ENCODE measurements at places on chromosomes 7 and 10.

GRCh38 chr10:71712572-71713134 lies 6.9 kb downstream of the C10orf105 start:
- no peak for DNase-seq

DNA sequence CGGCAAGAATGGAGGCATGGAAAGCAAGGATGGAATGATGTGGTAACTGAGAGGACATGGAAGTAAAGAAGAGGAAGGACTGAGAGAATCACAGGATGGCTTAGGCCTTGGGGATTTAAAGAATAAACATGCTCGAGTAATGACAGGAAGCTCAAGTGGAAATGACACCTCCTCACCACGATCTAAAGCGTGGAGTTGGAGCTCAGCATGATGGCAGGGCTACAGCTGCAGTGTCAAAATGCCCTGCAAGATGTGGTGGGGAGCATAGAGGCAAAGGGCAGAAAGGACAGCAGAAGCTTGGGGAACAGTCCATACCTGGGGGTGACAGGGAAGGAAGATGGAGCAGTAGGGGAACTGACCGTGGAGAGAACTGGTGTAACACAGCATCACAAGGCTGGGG lies 229.5 kb upstream of the PLXNA4 start:
- no peak for DNase-seq

GRCh38 chr10:78899098-78899754 lies 169.5 kb upstream of the ZMIZ1 start:
- DNase-seq: no peak

GRCh38 chr7:134024739-134025138 lies 102.4 kb upstream of the LRGUK start:
- DNase-seq: no peak

DNA sequence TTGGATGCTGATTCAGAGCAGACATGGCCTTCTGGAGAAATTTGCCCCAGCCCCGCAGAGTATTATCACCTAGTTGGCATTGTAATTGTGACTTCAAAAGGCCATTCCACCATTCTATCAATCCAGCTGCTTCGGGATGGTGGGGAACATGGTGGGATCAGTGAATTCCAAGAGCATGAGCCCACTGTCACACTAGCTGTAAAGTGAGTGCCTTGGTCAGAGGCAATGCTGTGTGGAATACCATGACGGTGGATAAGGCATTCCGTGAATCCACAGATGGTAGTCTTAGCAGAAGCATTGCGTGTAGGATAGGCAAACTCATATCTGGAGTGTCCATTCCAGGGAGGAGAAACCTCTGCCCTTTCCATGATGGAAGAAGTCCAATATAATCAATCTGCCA lies 13.3 kb upstream of the TMEM248 start:
- DNase-seq: no peak

DNA sequence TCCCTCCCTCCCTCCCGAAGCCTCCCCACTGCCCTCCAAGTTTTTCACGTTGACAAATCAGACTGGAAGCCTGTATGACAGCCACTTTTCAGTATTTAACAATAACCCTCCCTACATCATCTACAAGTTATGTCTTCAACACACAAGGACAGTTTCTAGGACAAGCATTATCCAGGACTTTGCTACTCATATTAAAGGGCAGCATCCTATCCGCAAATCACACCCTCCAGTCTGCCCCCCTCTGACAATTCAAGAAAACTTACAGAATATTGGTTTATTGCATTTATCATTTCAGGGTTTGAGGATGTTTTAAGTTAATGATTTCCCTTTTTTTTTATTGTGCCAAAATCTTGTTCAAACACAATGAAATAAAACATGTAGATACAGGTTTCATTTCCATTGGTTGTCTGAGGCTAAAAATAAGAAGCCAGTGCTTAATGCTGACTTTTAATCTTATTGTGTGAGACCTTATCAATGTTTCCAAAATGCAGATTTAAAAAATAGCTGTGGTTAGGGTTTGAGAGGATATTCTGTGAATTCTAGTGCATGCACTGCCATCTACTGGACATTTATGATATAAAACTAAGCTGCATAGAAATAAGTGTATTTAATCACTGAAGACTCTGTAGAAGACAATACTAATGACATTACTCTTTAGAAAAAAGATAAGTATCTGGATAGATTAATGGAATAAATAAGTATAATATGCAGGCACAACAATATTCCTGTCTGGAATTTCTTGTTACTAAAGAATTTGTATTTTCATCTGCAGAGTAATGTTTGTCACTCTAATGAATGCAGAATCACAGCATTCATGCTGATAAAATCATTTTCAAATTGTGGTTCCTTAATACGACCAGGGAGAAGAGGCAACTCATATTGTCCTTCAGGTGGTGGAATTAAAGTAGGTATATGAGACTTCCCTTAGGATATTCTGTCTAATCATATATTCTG lies 64.1 kb downstream of the CAV1 start:
- no peak for DNase-seq

DNA sequence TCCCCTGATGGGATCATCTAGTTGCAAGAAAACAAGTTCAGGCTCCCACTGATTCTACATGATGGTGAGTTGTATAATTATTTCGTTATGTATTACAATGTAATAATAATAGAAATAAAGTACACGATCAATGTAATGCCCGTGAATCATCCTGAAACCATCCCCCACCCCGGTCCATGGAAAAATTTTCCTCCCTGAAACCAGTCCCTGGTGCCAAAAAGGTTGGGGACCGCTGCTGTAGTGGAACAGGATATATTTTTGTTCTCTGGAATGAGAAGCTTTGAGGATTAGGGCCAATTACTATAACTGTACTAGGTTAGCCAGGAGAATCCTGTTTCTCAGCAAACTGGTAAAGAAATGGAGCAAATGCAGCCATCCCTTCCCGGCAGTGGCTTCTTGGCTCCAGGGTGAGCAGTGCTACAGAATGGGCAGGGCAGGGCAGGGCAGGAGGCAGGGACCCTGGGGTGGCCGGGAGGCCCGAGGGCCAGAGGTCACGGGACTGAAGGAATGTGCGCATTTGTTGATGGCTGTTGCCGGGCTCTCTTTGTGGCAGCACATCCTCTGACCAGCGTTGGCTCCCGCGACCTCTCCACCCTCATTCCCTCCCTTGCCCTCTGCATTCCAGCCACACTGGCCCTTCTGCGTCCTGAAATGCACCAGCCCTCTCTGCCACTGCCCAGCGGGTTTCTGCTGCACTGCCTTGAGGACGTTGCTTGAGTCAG lies 162.3 kb upstream of the NPS start:
- DNase-seq: no peak

DNA sequence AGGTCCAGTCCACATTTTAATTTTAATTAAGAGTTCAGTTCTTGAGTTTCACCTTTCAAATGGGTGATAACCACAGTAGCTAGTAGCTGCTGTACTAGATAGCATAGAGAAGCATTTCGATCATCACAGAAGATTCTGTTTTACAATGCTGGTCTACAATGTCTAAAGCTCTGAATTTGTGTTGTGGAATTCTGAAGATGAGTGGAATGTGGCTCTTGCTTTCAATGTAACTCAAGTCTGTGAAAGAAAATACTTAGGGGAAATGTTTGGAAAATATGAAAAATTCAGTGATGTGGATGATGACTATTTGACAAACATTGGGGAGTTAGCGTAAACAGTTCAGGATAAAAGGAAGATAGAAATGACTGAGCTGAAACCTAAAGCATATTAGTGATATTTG lies 139.4 kb downstream of the GNAT3 start:
- no peak for DNase-seq

GRCh38 chr10:121592155-121592890 lies 5.9 kb downstream of the FGFR2 start:
- no peak for DNase-seq

DNA sequence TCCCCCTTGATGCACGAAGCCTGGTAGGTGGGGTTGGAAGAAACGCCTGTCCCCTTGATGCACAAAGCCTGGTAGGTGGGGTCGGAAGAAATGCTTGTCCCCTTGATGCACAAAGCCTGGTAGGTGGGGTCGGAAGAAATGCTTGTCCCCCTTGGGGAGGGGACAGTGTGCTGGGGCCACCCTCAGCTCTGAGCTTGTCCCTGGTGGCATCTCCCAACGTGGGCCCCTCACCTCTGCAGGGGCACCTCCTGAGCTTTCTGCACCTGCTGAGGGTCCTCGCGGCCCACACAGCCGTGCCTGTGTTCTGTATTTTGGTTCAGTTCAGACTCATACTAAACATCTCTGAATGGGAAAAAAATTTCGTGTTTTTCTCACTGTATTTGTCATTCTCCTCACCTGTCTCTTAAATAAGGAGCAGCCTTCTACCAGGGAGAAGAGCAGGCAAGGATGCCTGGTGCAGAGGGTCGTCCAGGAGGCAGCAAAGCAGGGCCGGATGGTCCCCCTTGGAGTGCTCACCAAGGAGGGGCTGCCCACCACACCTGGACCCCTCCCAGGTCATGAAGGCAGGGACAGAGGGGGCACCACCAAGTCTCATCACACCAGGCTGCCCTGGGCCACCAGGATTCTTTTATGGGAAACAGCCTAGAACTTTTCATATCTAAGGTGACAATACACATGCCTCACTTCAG lies 24.7 kb downstream of the VIPR2 start:
- no peak for DNase-seq

- no peak for DNase-seq
These were observed 17.9 kb downstream of the CLRN3 start for GRCh38 chr10:127874671-127875448.

DNA sequence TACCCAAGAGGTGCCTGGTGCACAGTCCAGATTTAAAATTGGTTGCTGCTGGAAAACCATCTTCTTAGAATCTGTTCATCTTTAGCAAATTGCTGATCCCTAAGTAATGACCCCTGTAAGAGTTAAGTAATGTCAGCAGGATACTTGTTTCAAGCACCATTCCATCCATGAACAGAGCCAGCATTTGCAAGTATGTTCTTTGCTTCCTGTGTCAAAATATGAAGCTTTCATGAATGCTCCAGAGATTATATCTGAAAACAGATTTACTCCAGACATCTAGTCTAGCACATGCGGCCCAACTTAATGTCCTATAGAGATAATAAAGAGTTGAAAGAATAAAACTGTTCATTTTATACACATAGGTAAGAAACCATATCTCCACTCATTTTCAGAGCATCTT lies 98.7 kb upstream of the ZNF438 start:
- DNase-seq: no peak

- no peak for DNase-seq
These were observed 9.1 kb downstream of the FOXK1 start for GRCh38 chr7:4690953-4691856.

GRCh38 chr7:101864039-101864438 lies 46.6 kb downstream of the CUX1 start:
- no peak for DNase-seq

GRCh38 chr10:70317272-70317942 lies 33.6 kb upstream of the NPFFR1 start:
- DNase-seq: no peak

GRCh38 chr7:23349484-23350157 lies 50.5 kb downstream of the MALSU1 start:
- peak; percentile 20 for DNase-seq

GRCh38 chr10:103149991-103150622 lies 43.0 kb downstream of the NT5C2 start:
- DNase-seq: no peak

DNA sequence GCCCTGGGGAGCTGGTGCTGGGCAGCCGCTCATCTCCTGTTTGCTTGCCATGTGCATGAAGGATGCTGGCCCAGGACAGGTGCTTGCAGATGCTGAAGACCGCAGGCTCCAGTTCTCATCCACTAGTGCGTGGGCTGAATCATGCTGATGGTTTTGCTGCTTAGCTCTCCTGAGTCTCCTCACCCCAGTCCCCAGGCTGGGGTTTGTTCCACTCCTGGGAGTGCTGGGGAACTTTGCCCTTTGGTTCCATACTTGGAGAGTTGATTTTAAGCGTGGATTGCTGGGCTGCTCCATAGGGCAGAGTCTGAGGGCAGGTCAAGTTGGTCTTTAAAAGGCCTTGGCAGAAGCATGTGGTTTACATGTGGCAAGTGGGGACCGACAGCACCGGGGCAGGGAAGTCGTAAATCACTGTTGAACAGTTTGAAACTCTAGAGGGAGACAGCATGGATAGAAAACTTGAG lies 9.1 kb downstream of the DYNC2I1 start:
- DNase-seq: no peak

DNA sequence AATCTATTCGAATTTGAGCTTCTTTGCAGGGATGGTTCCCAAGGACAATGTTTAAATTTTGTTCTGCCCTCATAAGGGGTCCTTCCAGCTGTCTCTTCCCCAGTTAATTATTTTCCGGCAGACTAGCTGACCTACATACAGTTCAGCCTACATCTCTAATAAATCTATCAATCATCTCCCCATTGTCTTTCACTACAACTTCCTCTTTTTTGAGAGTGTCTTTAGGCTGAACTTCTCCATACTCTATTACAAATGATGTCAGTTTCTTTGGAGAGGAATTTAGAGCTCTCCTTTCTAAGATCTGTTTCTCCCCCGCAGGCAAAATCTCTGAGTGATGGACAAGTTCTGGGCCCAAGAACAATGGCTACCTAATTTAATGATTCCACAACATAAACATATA lies 122.2 kb downstream of the PCLO start:
- no peak for DNase-seq

GRCh38 chr10:13939391-13939790 lies 352.6 kb downstream of the PRPF18 start:
- no peak for DNase-seq

- DNase-seq: no peak
These were observed 42.3 kb upstream of the SP8 start for GRCh38 chr7:20828947-20829346.

- DNase-seq: no peak
These were observed 166.2 kb downstream of the CHCHD3 start for GRCh38 chr7:132915647-132916046.

DNA sequence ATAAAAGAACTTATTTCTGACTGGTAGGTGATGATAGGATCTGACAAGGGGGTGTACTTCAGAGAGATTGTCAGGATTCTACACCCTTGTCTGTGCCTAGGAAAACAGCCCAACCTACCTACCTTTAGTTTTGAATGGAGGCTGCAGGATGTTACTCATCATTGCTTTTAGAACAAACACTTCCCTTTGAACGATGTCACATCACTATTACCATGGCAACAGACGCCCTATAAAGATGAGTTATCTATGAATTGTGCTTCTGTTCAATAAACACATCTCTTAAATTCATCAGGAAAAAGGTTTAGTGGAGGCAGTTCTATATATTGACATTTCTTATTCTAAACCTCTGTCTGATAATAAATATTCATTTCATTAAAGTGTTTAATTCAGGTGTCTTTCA lies 362.4 kb downstream of the CNTNAP2 start:
- DNase-seq: no peak

DNA sequence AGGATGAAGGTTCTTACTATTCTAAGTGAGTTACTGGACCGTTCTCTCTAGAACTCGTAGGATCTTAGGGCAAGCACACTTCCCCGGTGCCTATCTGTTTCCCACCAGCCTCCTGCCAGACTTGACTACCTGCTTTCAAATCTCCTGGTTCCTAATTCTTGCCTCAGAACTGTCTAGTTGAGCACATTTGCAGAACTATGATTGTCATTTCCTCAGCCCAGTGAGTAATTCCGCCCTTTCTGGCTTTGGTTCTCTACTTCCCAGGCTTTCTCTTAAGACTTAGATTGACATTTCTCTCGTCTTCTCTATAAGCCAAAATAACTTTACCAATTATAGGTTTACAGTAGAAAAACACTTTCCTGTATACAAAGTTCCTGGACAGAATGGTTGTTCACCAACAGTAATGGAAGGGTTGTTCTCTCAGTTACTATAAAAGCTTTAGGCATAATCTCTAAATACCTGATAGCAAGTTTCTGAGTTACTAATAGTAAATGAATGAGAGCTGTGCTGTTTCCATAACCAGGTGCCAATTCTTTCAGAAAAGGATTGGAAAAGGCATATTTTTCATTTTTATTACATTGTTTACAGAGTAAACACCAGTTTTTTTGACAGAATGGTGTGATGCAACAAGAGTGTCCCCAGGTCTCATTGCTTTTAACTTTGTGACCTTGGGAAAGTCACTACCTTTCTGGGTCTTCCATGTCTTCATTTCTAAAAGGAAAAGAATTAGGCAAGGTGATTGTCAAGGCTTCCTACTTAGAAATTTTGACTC lies 41.1 kb downstream of the PLEKHA8 start:
- DNase-seq: no peak

Data from fibroblast of the conjunctiva (primary cell).